ENCODE measurements at places on chromosomes 11 and 22.

GRCh38 chr11:70489276-70489675, 90.9 kb downstream of the CTTN start:
- no peak for DNase-seq

DNA sequence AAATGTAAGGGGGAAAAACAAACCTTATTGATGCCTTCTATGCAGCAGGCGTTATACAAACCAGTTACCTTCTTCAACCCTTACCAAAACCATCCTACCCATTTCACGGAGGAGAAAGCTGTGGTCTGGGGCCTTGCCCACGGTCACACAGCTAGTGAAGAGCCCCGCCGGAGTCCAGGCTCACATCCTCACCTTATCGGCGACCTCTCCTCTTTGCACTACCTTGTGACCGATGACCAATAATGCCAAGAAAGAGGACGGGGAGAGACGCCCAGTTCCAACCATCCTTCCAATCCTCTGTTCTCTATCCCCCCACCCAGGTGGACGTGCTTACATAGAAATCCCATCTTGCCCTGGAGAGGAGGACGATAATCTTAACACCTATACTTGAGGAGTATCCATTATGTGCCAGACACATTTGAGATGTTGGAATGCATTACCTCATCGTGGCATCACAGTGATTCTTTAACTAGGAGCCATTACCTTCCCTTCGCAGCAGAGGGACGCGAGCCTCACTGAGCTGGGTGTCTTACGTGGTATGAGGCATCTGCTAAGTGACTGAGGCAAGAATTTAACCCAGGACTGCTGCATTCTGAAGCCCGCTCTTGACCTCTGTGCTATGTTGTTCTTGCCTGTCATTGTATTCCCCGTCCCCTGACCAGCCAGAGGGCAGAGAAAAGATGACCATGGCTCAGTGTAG, 253.7 kb upstream of the B3GAT1 start:
- no peak for DNase-seq

DNA sequence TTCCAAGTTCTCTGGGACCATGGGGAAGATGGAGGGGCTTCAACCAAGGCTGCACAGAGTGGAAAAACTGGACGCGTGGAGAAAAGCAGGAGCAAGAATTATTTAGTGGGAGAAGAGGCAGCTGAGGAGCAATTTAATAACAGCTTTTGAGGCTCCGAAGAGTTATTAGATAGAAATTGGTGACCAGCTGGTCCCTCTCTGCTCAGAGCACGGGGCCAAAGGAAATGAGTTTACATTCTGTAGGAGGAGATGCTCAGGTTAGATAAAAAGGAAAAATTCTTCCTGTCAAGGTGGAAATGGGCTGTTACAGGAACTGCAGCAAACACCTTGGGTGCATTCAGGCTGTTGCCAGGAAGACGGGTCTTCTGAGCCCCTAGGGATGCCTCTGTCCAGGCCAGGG, 47.0 kb upstream of the GALNT18 start:
- DNase-seq, result no peak

- no peak for DNase-seq
Observed at GRCh38 chr22:30457981-30458380, 13.8 kb downstream of the SEC14L3 start.

GRCh38 chr11:520428-521176, 13.6 kb upstream of the RNH1 start:
- no peak for DNase-seq

DNA sequence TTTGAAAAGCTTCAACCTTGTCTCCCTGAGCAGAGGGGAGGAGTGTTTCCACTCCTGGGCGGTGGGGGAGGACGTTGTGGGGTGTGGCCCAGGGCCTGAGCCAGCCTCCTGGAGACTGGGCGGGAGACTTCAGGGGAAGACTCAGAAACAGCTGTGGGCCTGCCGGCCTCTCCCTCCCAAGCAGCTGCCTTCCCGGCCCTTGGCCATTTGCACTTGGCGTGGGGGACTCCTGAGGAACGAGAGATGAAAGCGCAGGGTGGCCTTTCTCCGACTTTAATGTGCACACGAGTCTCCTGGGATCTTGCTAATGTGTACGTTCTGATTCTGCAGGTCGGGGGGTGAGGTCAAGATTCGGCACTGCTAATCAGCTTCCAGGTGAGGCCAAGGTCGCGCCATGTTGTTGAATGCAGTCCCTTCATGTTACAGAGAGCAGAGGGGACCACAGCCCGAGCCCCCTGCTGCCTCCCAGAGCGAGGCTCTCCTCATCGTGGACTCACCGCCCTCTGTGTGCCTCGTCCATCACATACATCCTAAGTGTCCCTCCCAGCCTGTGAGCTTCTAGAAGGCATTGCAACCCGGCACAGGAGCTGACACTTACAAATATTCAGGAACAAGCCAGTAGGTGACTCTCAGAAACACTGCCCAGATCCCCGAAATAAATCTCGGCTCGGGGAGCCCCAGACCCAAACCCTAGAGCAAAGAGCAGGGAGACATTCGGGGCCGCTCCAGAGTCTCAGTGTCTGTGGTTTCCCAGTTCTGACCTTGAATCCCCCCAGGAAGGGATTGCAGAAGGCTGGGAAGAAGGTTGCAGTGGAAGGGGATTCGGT, 7.7 kb downstream of the LIF start:
- DNase-seq, result no peak

DNA sequence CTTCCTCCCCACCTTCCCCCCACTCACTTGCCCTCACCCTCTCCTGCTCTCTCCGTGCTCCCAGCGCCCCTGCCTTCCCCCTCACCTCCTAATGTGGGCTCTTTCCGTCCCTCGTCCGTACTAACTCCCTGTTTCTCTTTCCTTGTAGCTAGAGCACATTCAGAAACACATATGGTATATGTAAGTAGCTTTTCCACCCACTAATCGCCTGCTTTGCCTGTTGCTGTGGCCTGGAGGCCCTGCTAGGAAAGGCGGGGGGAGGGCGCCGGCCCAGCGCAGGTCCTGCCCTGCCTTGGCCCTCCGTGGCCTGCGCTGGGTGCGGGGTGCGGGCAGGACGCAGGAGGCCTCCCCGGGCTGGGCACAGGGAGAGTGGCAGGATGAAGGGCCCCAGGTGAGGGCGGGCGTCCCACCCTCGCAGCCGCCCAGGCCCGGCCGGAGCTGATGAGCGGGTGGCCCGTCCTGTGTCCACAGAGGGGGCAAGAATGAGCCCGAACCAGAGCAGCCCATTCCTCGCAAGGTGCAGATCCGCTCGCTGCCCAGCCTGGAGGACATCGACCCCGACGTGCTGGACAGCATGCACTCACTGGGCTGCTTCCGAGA, 41.7 kb downstream of the MOB2 start:
- no peak for DNase-seq

- no peak for DNase-seq
Observed at GRCh38 chr11:282171-282570, 4.0 kb downstream of the NLRP6 start.

- DNase-seq, result no peak
Observed at GRCh38 chr11:134155946-134156865, 67.6 kb downstream of the NCAPD3 start.

- DNase-seq, result no peak
Observed at GRCh38 chr22:44402196-44403111, 89.7 kb upstream of the SHISAL1 start.

DNA sequence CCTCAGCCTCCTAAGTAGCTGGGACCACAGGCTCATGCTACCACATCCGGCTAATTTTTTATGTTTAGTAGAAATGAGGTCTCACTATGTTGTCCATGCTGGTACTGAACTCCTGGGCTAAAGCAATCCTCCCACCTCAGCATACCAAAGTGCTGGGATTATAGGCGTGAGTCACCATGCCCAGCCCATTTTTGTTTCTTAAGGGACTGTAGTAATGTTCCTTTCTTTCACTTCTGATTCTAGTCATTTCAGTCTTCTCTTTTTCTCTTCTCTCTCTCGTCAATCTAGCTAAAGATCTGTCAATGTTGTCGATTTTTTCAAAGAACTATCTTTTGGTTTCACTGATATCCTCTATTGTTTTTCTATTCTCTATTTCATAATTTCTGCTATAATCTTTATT, 111.0 kb upstream of the APOA1 start:
- no peak for DNase-seq

GRCh38 chr22:32539631-32540421, 65.2 kb downstream of the FBXO7 start:
- DNase-seq, result no peak

- no peak for DNase-seq
Observed at GRCh38 chr11:43921561-43922294, 20.7 kb upstream of the C11orf96 start.

GRCh38 chr22:23523713-23524112, 56.4 kb downstream of the IGLL1 start:
- DNase-seq, result no peak

GRCh38 chr11:11533751-11534150, 88.1 kb downstream of the GALNT18 start:
- no peak for DNase-seq

- no peak for DNase-seq
Observed at GRCh38 chr22:49660794-49661781, 166.6 kb downstream of the BRD1 start.

DNA sequence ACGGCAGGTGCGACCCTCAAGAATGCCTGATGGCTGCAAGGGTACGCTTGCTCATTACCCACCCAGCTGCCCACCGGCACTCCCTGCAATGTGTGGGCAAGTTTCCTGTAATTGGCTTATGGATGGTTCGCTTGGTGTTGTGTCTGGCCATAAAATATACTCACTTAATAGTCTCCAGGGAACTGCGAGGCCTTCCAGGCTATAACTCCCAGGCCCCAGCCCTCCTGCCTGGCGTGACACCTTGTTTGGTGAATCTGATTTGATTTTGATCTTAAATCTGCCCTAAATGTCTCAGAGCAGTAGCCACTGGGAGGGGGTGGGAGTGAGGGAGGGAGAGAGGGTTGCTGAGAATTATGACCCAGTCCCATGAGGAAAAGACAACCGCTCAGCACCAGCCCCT, 572.2 kb downstream of the BUD13 start:
- no peak for DNase-seq

GRCh38 chr11:64713016-64713707, 9.8 kb downstream of the NRXN2 start:
- DNase-seq, result no peak

DNA sequence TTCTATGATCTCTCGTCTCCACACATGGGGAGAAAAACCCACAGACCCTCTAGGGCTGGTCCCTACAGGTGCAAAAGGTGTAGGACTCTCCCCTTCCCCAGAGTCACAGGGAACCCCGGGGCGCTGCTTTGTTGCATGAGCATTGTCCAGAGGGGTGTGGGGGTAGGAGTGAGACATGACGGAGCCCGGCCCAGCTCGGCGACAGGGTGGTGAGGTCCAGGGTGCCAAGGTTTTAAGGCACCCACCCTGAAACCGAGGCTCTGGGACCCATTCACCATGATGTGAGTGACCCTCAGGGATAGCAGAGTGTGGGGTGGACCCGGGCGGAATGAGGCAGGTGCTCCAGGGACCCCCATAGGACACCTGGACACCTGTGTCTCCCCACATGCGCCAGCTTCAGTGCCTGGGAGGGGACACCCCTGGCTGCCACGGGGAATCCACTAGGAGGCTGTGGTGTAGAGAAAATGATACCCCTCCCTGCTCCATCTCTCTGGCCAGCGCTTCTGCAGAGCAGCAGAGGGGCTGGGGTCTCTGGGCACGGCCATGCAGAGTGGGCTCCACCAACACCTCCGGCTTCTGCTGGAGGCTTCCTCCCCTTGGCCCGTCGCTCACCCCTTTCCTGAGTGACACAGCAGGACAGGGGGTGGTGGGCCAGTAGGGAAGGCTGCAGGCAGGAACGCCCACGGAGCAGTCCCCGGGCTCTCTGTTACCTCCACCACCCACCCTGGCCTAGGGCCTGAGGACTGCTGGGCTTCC, 15.2 kb downstream of the KRTAP5-5 start:
- no peak for DNase-seq

GRCh38 chr22:28095316-28096095, 176.4 kb upstream of the PITPNB start:
- no peak for DNase-seq

GRCh38 chr11:76783896-76784813, 999 bp downstream of the TSKU start:
- no peak for DNase-seq

- DNase-seq, result no peak
Observed at GRCh38 chr11:60860943-60861342, 5.2 kb upstream of the PTGDR2 start.

DNA sequence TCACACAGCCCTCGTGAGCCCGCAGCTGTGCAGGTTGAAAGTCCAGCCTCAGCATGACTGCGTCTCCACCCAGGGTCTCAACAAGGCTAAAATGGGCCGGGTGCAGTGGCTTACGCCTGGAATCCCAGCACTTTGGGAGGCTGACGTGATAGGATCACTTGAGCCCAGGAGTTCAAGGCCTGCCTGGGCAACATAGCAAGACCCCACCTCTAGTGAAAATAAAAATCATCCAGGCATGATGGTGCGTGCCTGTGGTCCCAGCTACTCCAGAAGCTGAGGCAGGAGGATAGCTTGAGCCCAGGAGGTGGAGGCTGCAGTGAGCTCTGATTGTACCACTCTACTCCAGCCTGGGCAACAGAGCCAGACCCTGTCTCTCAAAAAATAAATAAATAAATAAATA, 100.8 kb upstream of the PRR5 start:
- no peak for DNase-seq

- no peak for DNase-seq
Observed at GRCh38 chr11:46876471-46876870, 30.4 kb upstream of the CKAP5 start.

GRCh38 chr11:36509201-36509639, 852 bp downstream of the TRAF6 start:
- no peak for DNase-seq

GRCh38 chr11:11318461-11318860, 34.6 kb downstream of the CSNK2A3 start:
- DNase-seq, result no peak

GRCh38 chr22:42637555-42637954, 2.8 kb downstream of the ATP5MGL start:
- DNase-seq, result no peak

GRCh38 chr11:12189543-12190235, 79.3 kb downstream of the MICAL2 start:
- peak; percentile 37 for DNase-seq

- no peak for DNase-seq
Observed at GRCh38 chr11:77568916-77569675, 20.7 kb upstream of the AQP11 start.

DNA sequence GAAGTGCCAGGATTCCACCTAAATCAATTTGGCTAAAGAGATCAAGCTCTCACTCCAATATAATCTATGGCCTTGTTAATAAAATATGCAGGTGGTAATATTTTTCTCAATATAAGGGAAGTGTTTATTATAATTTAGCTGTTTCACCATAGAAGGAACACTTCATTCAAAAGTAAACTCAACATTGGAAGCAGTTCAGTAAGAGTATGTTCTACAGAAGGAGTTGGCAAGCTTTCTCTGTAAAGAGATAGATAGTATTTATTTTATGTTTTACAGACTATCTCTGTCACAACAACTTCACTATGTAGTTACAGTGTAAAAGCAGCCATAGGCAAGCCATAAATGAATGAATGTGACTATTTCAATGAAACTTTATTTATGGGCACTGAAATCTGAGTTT, 313.6 kb upstream of the ANO3 start:
- no peak for DNase-seq

DNA sequence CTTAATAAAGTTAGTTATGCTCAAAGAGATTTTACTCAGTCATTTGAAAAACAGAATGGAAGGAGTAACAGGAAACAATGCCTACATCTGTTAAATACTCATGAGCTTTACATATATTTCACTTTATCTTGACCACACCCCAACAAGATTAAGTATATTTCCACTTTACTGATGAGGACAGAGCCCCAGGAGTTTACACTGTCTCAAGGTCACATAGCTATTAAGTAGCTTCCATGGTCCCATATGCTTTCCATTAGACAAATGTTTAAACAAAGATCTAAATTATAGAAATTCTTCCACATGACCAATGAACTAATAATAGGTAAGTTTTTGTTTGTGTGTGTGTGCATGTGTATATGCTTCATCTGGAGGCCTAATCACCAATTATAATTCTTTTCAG, 30.2 kb downstream of the MRTFA start:
- no peak for DNase-seq

All from T-helper 1 cell (primary cell).